ENCODE measurements at places on chromosomes 4 and X. TPM values are rescaled to one million over a fixed set of nuclear protein-coding genes. Genes with fewer than 3 reads are reported as not detected.

PIR gene
- total RNA-seq: 49.8 TPM

CXCR3 gene
- not detected for total RNA-seq

EPHA5 gene
- total RNA-seq: 0.41 TPM

SNCA gene
- 0.14 TPM for total RNA-seq

RAB41 gene
- not detected for total RNA-seq

SLIT2 gene
- 0.03 TPM for total RNA-seq

EXOSC9 gene
- 39.3 TPM for total RNA-seq
